A549 treated with dexamethasone at 1 μM for 4 hours (cell line): ENCODE measurements at places on chromosomes 5 and 9. TPM values are rescaled to one million over a fixed set of nuclear protein-coding genes. Genes with fewer than 3 reads are reported as not detected.

The DMRT3 gene
- total RNA-seq, result not detected in 5 replicates

The RPP25L gene
- 37.8 to 40.9 TPM (median 38.8 TPM) in 5 replicates for total RNA-seq

The ICE1 gene
- 19.9 to 30.5 TPM (median 26.8 TPM) in 5 replicates for total RNA-seq

The SLC34A1 gene
- not detected in 5 replicates for total RNA-seq

The CDC20B gene
- total RNA-seq, result 0.06 to 0.09 TPM (median 0.08 TPM) in 5 replicates

The ELAVL2 gene
- 0.04 to 0.10 TPM in 2 of 5 replicates, not detected in the others for total RNA-seq

The KLF9 gene
- total RNA-seq, result 3.5 to 5.7 TPM (median 5.2 TPM) in 5 replicates

The NACC2 gene
- total RNA-seq, result 23.5 to 43.9 TPM (median 42.5 TPM) in 5 replicates

The GDNF gene
- 0.02 to 0.06 TPM (median 0.05 TPM) in 4 of 5 replicates, not detected in the other for total RNA-seq

The EIF4EBP3 gene
- total RNA-seq, result 1.3 to 3.1 TPM (median 1.8 TPM) in 5 replicates

The CARTPT gene
- total RNA-seq, result not detected in 5 replicates

The LRRC70 gene
- 0.06 to 0.40 TPM (median 0.30 TPM) in 5 replicates for total RNA-seq

The SPINK13 gene
- 0.13 to 0.31 TPM (median 0.19 TPM) in 4 of 5 replicates, not detected in the other for total RNA-seq

The NUTM2F gene
- total RNA-seq, result not detected in 5 replicates

The VLDLR gene
- 17.1 to 21.1 TPM (median 19.5 TPM) in 5 replicates for total RNA-seq

The C5orf52 gene
- total RNA-seq, result not detected in 5 replicates

The CFAP90 gene
- total RNA-seq, result 0.39 to 0.72 TPM (median 0.50 TPM) in 5 replicates

The HTR1A gene
- total RNA-seq, result not detected in 5 replicates
